Activated CD4-positive, alpha-beta T cell treated with anti-CD3 and anti-CD28 coated beads, Interleukin-2, amount 10 ng/mL, durations not matched to agents 7 days and 5 days (primary cell): ENCODE measurements at places on chromosomes 5 and 9. TPM values are rescaled to one million over a fixed set of nuclear protein-coding genes. Genes with fewer than 3 reads are reported as not detected.

DNA sequence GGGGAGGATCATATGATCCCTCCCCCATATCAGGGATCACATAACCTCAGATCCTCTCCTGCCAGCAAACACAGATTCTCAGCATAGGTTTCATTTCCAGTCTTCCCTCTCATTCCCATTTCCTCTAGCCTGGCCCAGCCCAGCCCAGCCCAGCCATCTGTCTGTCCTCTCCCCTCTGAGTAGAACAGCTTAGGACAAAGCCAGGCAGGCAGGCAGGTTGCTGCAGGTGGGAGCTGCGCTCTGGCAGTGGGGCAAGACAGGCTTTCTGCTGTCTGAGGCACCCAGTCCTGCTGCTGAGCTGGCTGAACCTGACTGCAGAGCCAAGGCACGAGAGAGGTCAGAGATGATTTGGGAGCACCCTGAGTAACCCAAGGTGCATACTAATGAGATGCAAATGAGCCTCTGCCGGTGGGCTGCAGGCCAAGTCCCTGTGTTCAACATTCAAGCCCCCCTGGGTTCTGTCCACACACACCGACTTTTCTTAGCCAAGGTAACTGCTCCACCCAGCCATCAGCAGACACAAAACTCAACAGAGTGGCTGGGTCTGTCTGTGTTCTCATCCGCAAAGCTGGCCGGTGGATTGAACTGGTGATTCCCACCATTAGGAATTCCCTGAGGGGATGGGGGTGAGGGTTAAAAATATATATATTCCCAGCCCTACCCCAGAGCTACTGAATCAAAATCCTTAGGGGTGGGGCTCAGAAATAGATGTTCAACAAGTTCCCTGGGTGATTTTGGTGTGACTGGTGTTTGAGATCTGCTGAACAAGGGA is 9.1 kb downstream of the FAT2 start:
- H3K36me3 ChIP-seq = no peaks in the 10 kb centered on the region
- no peak overlapping the region for H3K4me3 ChIP-seq
- no peak overlapping the region for H3K27ac ChIP-seq
- peaks cover 7% of the 10 kb centered on the region for H3K4me1 ChIP-seq
- no peak for DNase-seq

DNA sequence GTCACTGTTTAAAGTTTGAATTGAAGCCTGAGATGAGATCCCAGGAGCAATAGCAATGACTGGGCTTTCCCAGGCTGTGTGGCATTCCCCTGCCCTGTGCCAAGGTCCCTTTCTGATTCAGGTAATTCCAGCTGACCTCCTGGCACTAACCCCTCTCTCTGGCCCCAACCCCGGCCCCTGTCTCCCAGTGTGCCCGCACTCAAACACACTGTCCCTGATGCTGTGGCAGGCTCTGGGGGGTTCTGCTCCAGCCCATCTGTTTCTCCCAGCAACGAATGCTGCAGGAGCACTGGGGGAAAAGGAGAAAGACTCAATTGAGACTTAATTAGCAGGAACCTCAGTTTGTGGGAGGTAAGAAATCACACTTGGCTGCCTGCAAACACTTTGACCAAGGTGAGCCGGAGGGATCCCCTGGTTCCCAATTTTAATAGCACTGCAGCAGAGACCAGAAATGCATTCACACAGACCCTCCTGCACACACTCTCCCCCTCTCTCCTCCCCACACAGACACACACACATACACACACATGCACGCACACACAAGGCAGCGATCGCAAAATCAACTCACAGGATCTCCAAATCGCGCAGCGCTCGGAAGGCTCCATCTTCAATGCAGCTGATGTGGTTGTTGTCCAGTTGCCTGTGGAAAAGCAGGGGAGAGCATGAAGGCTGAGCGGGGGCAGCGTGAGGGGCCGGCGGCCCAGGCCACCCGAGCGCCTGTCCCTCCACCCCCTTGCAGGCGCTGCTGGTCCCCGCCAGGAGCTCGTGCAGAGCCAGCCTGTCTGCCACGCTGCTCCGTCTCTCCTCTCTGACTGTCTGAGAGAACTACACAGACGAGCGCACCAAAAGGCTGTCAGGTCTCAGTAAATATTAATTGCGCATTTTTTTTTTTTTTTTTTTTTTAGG is 265.1 kb upstream of the PANK3 start:
- DNase-seq = no peak
- no peaks in the 10 kb centered on the region for H3K36me3 ChIP-seq
- peaks cover 5% of the 10 kb centered on the region for H3K27me3 ChIP-seq
- H3K27ac ChIP-seq = no peak overlapping the region
- H3K4me1 ChIP-seq = no peaks in the 10 kb centered on the region

- no peaks in the 10 kb centered on the region for H3K27me3 ChIP-seq
- H3K4me3 ChIP-seq = no peak overlapping the region
- H3K27ac ChIP-seq = no peak overlapping the region
- no peaks in the 10 kb centered on the region for H3K36me3 ChIP-seq
- DNase-seq = no peak
- H3K4me1 ChIP-seq = no peaks in the 10 kb centered on the region
These were observed 139.1 kb upstream of the MYO10 start for GRCh38 chr5:17075236-17075635.

- H3K4me3 ChIP-seq = no peak overlapping the region
- H3K27me3 ChIP-seq = no peaks in the 10 kb centered on the region
- no peak for DNase-seq
- H3K36me3 ChIP-seq = no peaks in the 10 kb centered on the region
- H3K27ac ChIP-seq = no peak overlapping the region
- H3K4me1 ChIP-seq = peaks cover 16% of the 10 kb centered on the region
These were observed 102.5 kb upstream of the PANK3 start for GRCh38 chr5:168681556-168682183.

GRCh38 chr5:76595755-76596481 is 27.3 kb downstream of the F2RL2 start:
- DNase-seq = no peak
- H3K27me3 ChIP-seq = no peaks in the 10 kb centered on the region
- peak overlapping the region; percentile 11 for H3K27ac ChIP-seq

DNA sequence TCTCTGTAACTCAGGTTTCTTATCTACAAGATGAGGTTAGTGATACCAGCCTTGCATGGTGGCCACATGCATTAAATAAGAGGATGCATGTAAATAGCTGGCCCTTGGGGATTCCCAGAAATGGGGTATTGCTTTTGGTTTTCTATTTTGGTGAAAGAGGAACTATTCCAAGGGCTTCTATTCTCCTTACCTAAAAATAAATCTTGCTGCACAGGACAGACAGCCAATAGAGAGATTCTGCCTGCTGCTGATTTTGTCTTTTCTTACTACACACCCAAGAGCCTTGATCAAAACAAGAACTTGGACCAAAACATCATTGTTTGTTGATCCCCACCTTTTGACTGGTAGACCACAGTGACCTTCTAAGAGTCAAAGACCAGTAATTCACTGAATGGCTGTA is 161.8 kb downstream of the PJA2 start:
- no peak for DNase-seq
- H3K27me3 ChIP-seq = peaks cover 7% of the 10 kb centered on the region
- no peak overlapping the region for H3K27ac ChIP-seq
- H3K36me3 ChIP-seq = no peaks in the 10 kb centered on the region

DNA sequence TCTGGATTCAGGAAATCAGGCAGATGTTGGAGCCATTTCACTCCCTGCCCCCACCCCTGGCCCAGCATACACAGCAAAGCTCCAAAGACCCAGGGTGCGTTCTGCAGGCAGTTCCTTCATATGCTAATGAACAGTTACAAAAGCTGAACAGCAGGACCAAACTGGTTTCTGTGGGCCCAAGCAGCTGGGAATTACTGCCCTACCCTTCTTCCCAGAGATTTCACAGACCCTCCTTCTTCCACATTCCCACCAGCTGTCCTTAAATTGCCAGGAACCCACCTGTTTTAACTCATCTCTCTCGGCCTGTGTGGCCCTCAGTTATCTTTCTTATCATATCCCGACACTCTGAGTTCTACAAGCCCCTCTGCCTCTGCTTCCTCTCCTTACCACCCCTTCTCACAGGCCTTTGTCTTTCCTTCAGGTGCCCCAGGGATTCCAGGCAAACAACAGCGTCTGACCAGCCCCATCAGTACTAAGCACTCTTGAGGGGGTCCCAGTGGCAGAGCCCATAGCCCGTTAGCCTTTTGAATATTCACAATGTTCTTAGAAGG is 10.6 kb upstream of the F2RL1 start:
- no peaks in the 10 kb centered on the region for H3K27me3 ChIP-seq
- H3K4me3 ChIP-seq = no peak overlapping the region

GRCh38 chr5:548256-548655 is 24.0 kb upstream of the SLC9A3 start:
- H3K4me3 ChIP-seq = no peak overlapping the region
- peaks cover 11% of the 10 kb centered on the region for H3K4me1 ChIP-seq
- DNase-seq = no peak
- H3K27ac ChIP-seq = no peak overlapping the region
- H3K36me3 ChIP-seq = no peaks in the 10 kb centered on the region

DNA sequence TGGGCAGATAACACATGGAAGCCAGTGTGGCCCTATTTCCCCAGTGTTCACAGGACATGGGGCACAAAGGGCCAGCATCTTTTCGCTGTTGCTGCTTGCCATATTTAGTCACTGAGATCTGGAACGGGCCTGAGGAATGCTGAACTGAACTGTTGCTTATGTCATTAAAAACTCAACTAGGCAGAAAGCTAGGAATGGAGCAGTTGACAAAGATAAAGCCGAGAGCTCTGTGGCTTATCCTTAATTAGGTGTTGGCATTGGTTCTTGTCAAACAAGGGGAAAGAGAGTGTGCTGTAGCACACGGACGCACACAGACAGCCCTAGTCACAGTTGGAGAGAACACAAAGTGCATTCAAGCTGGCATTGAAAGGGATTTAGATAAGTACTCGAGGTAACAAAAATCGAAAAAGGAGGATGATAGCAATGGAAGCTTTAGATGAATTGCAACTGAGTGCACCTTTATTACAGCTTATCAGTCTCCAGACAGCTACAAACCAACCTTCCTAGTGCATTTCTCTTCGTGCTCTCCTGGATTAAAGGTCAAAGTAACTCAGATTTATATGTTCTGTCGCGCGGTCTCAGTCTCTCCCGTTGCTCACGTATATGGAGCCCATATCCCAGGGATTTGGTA is 450.2 kb upstream of the ZNF608 start:
- H3K4me1 ChIP-seq = no peaks in the 10 kb centered on the region
- no peaks in the 10 kb centered on the region for H3K36me3 ChIP-seq
- no peaks in the 10 kb centered on the region for H3K27me3 ChIP-seq

DNA sequence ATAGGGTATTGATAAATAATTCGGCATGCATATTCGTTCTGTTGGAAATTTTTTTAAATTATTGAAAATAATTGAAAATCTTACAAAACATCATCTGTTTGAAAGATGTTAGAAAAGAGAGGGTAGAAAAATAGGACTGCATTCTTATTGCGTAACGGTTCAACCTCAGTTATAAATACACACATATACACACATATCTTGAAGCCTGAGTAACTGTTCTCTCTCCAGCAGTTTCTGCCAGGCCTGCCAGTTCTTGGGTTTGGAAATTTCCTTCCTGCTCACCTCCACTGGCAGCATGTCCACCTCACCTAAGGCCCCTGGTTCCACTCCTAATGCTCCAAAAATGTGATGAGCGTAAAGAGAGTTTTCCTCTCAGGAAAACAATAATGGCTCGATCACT is 9.1 kb downstream of the SPATA31E1 start:
- H3K4me3 ChIP-seq = no peak overlapping the region
- H3K27ac ChIP-seq = no peak overlapping the region
- no peaks in the 10 kb centered on the region for H3K4me1 ChIP-seq
- no peak for DNase-seq

DNA sequence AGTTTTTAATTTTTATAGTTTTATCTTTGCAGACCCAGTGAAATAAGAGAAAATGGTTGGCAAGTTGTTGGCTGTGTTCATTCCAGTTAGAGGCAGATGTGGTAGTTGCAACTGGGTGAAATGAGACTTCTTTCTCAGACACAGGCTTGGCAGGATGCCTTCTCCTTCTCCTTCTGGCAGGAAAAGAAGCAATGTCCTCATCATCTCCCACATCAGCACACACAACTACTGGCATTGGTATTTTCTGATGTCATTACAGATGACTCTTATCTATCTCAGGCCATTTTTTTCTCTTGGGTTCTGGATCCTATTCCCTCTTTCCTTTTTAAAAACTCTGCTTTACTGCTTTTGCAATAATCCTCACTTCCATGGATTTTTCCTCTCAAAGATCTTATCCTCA is 103.3 kb upstream of the EDIL3 start:
- no peak overlapping the region for H3K4me3 ChIP-seq
- H3K27ac ChIP-seq = no peak overlapping the region
- no peaks in the 10 kb centered on the region for H3K4me1 ChIP-seq
- H3K27me3 ChIP-seq = no peaks in the 10 kb centered on the region

DNA sequence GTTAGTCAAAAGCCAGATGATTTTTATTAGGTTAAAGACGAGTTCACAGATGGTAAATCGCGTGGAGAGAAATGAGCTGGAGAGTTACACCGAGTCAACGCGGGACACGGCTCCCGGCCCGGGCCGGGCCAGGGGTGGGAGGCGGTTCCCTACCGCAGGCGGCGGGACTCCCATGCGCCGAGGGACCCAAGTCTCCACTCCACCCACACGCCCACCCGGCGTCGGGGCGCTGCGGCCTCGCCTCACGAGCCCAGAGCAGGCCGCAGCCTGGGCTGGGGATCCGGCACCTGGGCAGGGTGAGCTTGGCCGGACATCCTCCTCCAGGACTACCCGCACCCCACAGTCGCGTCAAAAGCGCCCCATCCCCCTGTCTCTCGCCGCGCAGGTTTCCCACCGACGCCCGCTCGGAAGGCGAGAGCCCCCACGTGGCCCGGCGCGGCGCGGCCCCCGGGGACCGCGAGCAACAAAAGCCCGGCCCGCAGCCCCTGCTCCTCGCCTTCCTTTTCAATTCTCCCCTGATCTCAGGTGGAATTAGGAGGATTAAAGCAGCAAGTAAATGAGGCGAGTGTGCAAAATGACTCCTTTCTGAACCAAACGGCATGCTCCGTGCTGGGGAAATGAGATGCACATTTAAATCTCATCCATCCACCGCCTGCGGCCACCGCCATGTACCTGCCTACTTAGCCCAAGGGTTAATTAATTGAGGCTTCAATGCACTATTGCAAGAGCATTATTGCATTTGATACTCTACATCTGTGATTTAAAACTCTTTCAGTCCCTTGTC is 196.5 kb upstream of the TBCA start:
- H3K4me3 ChIP-seq = peak overlapping the region; percentile 17
- H3K36me3 ChIP-seq = no peaks in the 10 kb centered on the region
- peaks cover 60% of the 10 kb centered on the region for H3K27me3 ChIP-seq
- no peak overlapping the region for H3K27ac ChIP-seq

The MEIKIN gene
- total RNA-seq = not detected

The DAB2 gene
- total RNA-seq = not detected

The SMU1 gene
- 24.0 TPM for total RNA-seq

The ISL1 gene
- not detected for total RNA-seq

The NMUR2 gene
- not detected for total RNA-seq

The SPINK4 gene
- total RNA-seq = not detected
